GM12865 (cell line): ENCODE measurements at places on chromosomes 4 and X.
A peak's percentile ranks its signal among the peaks of the same experiment; 100 is the strongest.

DNA sequence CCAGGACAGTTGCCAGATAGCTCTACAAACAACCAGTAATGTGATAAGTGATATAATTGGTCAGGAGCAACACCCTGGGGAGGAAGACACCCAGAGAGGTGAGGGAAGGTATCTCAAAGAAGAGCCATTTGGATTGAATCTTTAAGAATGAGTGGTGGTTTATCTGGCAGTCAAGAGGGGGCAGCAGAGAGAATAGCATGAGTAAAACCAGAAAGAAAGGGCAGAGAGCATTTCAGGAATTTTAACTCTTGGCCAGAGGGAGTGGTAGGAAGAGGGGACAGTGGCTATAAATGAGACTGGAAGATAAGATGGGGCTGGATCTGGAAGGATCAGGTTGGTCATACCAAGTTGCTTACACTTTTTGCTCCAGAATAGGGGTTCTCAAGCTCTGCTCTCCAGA is 5.9 kb upstream of the SEPTIN6 start:
- DNase-seq = peak; percentile 58

GRCh38 chrX:108036298-108036973 is 8.4 kb upstream of the VSIG1 start:
- DNase-seq = no peak

GRCh38 chr4:54961357-54961975 is 163.9 kb downstream of the KDR start:
- DNase-seq = peak; percentile 14

DNA sequence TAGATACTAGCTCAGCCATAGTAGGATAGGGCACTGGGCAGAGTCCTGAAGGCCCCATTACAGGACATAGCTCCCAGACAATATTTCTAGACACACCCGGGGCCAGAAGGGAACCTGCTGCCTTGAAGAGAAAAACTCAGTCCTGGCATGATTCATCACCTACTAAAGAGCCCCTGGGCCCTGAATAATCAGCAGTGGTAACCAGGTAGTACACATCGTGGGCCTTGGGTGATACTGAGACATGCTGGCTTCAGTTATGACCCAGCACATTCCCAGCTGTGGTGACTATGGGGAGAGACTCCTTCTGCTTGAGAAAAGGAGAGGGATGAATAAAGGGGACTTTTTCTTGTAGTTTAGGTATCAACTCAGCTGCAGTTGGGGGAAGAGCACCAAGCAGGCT is 104.3 kb upstream of the STK26 start:
- DNase-seq = no peak

DNA sequence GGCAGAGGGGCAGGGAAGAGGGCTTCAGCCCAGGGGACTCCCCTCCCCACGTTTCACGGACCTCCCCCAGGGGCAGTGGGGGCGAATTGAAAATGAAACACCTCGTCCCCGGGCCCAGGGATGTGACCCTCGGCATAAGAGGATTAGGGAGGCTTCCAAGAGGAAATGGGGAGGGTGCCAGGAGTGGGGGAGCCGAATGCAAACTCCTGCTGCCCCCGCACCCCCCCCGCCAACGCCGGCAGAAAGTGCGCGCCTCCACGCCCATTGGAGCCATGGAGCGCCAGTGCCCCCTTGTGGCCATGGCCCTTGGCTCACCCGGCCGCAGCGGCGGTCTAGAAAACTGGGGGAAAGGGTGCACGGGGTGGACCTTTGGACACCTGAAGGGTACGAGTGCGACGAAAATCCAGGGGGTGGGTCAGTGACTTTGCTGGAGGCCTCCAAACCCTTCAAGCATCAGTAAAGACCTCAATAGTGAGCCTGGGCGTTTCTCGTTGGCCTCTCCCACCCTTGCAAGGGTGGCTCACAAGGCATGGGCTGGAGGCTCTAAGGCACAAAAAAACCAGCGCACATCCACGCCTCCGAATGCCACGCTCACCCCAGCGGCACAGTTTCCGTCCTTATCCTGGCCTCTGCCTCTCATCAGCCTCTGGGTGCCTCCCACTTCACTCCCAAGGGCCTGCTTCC is 120.8 kb upstream of the PJA1 start:
- DNase-seq = peak; percentile 29
